ENCODE measurements at places on chromosomes 5 and 9.

DNA sequence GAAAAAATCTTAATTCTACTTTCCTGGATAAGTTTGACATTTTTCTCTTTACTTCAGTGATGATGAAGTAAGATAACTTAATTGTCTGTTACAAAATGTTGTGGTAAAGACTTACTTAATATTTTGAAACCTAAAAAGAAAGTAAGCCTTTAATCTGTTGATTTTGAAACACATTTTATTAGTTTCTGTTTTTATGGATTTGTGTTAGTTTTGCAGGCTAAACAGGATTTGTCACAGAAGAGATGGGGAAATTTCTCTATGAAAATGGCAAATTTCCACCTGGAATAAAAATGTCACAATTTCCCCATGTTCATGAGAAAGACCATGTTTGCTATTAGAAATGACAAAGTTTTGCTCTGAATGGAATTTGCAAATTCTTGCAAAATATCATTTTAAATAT is 237.1 kb downstream of the RFX3 start:
- DNase-seq, result no peak

DNA sequence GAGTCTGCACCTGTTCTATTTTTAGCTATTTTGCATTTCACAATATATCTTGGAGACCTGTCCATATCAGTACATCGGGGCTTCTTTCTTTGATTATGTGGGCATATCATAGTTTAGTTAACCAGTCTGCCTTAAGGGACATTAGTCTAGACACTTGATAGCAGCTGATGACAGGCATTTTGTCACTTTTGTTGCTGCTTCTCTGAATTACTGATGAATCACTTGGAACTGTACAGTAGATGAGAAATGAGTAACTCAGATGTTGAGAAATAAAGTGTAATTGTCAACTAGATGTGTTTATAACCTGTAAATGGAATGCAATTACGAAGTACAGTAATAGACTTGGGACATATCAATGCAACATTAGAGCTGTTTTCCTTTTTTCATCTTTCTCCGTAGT is 7.1 kb downstream of the ZFP2 start:
- no peak for DNase-seq

GRCh38 chr5:150214289-150214688 is 24.4 kb downstream of the SLC6A7 start:
- DNase-seq, result no peak

GRCh38 chr9:93231121-93231694 is 47.3 kb downstream of the WNK2 start:
- DNase-seq, result no peak

DNA sequence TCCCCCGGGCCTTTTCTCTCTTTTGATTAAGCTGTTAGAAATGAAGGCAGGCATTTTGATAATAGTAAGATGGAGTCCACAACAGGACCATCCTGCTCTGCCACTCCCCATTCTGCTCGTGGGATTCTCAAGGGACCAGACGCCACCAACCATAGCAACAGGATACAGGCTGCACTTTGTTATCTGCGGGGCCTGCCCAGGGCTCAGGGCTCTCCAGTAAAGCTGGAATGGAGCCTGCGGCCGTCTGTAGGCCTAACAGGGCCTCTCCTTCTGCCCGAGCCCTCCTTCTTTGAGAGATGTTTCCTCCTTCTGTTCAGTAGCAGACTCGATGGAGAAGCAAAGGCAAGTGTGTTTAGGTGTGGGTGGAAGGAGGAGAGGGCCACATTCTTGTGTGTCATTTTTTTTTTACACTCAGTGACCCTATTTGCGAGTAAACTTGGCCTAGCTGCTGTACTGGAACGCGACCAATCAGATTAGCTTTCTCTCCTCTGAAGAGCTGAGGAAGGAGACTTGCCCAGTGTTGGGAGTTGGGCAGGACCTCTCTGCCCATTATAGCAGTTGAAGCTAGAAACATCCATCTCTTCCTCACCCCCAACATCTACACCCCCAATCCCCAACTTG is 8.9 kb upstream of the EPB41L4B start:
- DNase-seq, result no peak

DNA sequence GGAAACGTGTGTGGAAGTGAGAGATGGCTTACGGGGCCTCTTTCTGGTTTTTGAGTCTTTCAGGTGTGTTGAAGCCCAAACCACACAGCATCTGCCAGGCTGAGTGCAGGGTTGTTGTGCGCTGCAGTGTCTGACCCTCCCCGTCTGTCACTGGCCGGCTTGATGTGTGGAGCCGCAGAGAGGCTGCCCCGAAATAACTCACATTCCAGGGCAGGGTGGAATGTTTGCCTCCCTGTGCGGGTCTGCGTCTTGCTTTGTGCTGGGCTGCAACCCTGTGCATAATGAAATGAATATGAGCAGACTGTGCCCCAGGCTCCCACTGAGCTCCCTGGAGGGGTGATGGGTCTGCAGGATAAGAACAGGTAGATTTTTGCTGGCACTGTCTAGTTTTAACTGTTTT is 9.9 kb upstream of the PLEKHG4B start:
- DNase-seq, result no peak

GRCh38 chr9:100639854-100640253 is 62.0 kb downstream of the CAVIN4 start:
- DNase-seq, result no peak

GRCh38 chr5:178642351-178642909 is 15.6 kb upstream of the CLK4 start:
- DNase-seq, result no peak

- DNase-seq, result no peak
Observed at GRCh38 chr5:150181027-150181426, 8.8 kb upstream of the SLC6A7 start.

DNA sequence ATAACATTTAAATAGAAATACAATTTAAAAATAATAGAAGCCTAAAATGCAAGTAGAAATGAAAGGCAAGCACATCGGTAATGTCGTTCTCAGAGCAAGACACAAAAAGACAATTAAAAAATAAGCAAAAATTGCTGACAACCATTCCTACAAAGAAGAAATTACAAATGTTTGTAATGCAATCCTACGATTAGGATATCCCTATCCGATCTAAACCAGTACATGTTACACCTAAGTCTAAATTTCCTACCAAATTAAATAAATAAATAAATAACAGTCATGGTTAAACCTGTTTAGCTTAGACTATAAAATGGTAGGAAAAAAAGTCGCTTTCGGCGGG is 90.0 kb downstream of the ANXA2R start:
- no peak for DNase-seq

DNA sequence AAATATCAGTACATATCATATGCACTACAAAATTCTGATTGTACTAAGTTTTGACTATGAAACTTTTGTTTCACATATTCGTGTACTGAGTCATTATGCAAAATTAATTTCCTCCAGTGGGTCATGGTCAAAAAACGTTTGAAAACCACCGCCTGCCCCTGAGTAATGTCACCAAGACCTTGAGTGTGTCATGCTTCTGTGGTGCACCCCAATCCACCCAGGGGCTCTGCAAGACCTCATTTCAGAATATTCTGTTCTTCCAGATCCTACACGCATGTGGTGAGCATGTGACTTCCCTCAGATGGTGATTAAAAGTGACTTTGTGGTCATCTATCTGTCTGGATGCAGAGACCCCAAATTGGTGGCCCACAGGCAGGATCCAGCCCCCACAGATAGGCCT is 31.0 kb downstream of the ABLIM3 start:
- DNase-seq, result no peak

GRCh38 chr9:105064248-105065097 is 136.5 kb upstream of the ABCA1 start:
- DNase-seq, result no peak

DNA sequence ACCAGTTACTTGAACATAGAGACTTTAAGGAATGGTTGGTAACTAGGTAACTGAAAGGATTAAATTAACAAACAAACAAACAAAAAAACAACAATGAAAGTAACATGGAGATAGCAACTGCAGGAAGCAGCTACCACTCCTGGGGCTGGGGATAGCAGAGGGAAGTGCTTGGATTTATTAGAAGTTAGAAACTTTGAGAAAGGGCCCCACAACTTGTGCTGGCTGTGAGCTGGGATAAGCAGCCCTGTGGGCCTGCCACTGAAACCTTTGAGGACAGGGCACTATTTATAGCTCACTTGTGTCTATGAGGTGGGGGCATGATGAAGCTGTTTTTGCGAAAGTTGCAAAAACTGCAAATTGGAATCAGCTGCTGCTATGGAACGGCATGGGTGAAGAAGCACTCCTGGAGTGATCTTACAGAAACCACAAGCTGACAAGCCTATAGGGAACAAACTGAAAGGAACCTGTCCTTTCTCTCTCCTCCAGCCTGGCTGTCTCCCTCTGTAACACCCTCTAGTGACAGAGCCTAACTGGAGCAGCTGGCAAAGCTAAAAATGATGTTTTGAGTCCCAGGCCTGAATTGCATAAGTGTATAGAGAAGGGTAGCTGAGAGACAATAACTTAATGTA is 91.4 kb upstream of the RANBP6 start:
- DNase-seq, result no peak

Measured in naive thymus-derived CD8-positive, alpha-beta T cell (primary cell).